Left renal pelvis (tissue), 4 donors: ENCODE measurements at places on chromosomes 11 and 22. TPM values are rescaled to one million over a fixed set of nuclear protein-coding genes. Genes with fewer than 3 reads are reported as not detected.

MRGPRX3 gene
- not detected for polyA plus RNA-seq

- no peak for DNase-seq
Observed at GRCh38 chr11:11293798-11294550, 59.1 kb downstream of the CSNK2A3 start.

GRCh38 chr11:109123816-109124787 is 297.9 kb upstream of the C11orf87 start:
- DNase-seq = no peak

DNA sequence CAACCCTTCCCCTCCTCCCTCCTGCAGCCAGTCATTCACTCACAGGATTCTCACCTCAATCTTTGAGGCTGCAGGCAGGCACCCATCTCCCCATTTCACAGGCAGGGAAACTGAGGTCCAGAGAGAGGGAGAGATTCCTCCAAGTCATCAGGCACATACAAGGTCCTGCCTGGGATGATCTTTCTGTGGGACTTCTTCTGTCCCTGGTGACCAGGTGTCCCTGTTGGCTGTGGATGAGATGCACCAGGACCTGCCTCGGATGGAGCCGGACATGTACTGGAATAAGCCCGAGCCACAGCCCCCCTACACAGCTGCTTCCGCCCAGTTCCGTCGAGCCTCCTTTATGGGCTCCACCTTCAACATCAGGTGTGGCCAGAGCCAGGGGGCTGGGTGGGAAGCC is 7.8 kb downstream of the FTH1 start:
- DNase-seq = no peak

DNA sequence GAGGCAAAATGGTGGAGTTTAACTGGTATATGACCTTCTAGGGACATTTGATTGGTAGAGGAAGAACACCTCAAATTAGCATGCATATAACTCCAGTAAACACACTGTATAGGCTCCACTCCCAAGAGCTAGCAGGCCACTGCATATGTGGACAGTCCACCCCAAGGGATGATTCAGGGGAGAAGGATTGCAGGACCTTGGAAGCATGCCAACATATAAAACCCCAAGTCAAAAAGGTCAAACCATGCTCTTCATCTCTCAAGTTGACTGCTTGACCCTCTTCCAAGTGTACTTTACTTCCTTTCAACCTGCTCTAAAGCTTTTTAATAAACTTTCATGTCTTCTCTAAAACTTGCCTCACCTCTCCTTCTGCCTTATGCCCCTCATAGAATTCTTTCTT is 459.9 kb upstream of the CCDC179 start:
- DNase-seq = no peak

- no peak for DNase-seq
Observed at GRCh38 chr22:33579448-33580093, 340.7 kb downstream of the LARGE1 start.

DNA sequence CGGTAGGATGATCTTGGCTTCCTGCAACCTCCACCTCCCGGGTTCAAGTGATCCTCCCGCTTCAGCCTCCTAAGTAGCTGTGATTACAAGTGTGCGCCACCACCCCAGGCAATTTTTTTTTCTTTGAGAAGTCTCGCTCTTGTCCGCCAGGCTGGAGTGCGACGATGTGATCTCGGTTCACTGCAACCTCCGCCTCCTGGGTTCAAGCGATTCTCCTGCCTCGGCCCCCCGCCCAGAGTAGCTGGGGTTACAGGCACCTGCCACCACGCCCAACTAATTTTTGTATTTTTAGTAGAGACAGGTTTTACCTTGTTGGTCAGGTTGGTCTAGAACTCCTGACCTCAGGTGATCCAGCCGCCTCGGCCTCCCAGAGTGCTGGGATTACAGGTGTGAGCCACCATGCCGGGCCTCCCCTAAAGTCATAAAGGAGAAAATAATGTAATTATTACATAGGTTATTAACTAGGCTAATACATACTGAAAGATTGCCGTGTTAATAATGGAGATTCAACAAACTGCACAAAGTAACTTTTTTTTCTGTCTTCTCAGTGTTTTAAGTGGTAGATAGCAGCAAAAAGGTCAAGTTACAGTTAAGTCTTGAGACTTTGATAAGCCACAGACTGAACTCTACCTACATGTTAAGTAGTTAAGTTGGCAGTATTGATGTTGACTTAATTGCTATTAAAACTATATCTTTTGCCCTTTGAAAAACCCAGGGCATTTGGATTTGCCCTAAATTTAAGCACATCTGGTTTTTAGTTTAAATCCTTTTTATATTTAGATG is 3.9 kb downstream of the CAPRIN1 start:
- no peak for DNase-seq

GRCh38 chr11:35911013-35911412 is 32.8 kb upstream of the LDLRAD3 start:
- no peak for DNase-seq

GRCh38 chr11:113019711-113020110 is 58.5 kb downstream of the NCAM1 start:
- DNase-seq = no peak

GRCh38 chr11:35485656-35486322 is 39.6 kb downstream of the PAMR1 start:
- peak; percentile 60 for DNase-seq

DRICH1 gene
- 1.9 TPM for polyA plus RNA-seq

APOL5 gene
- not detected for polyA plus RNA-seq

- no peak for DNase-seq
Observed at GRCh38 chr11:35426351-35426750, 7.0 kb upstream of the SLC1A2 start.

TMEM121B gene
- 1.0 TPM for polyA plus RNA-seq

FAT3 gene
- polyA plus RNA-seq = 8.7 TPM

GRCh38 chr11:101407324-101407723 is 176.5 kb downstream of the TRPC6 start:
- no peak for DNase-seq

DNA sequence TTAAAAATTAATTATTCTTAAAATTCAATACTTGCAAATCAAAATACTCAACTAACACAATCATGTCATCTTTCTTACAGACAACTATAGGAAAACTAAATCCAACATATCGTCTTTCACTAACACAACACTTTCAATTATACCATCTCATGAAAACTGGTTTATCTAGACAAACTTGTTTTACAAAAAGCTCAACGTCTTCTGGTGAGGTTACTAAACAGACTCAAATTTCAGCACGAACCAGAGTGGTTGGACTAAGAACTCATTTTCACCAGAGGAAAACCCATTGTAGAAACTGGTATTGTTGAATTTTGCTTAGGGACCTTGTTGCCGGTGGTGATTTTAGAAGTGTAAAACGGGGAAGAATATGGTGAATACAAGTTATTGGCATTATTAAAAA is 52.2 kb downstream of the NUP98 start:
- DNase-seq = no peak

GUCY1A2 gene
- 2.1 TPM for polyA plus RNA-seq

GRCh38 chr11:31442086-31442485 is 67.3 kb downstream of the IMMP1L start:
- no peak for DNase-seq

DNA sequence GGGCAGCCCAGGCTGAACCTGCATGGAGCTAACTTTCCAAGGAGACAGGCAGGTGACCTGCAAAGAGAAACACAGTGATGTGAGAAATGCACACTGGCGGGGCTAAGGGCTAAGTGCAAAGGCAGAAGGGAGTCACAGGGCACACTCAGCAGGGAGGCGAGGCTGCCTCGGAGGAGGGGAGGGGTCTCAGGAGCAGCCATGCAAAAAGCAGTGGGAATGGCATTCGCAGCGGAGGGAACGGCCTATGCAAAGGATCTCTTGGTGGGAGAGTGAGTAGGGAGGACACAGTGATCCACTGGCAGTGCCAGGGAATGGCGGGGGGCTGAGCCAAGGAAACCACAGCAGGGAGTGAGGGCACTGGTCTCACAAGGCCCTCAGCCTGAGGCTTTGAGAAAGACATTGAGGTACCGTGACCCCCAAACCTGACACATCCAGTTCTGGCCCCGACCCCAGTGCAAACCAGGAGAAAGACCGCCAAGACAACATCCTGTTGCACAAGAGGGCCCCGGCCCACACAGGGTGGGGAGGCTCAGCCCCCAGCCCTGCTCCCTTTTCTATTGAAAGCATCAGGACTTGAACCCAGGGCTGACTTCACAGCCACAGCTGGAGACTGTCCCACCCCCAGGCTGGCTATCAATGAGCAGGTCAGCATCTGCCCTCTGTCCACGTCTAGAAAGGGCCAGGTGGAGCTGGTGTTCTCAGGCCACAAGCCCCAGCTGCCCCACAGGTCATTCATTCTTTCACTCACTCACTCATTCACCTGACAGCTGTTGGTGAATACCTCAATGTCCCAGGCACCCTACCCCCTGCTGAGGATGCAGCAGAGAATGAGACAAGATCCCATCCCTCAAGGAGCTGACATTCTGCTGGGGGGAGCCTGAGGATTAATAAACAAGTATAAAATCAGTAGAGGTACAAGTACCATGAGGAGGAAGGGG is 50.7 kb downstream of the IGLL1 start:
- no peak for DNase-seq

DNA sequence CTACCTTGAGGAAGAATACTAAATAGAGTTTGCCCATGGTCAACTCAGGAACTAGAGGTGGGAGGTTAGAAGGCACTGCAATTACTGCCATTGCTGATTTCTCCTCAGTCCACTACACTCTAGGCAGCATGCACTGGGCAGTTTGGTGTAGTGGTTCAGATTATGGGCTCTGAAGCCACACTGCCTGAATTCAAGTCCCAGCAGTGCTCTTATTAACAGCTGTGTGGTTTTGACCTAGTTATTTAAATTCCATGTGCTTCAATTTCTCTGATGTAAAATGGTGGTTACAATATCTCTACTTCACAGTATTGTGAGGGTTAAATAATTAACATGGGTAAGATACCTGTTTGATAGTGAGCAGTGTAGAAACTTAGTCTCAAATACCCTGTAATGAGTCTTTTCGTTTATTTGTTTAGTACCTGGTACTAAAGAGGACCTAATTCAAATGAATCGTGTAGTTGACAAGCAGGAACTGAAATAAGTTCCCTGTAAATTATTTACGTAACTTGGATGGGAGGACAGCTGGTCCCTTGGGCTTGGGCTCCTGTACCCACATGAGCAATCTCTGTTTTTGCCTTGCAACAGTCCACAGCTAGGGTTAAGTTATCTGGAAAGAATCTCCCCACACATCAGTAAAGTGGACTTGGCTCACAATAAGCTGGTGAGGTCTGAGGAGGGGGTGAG is 17.8 kb downstream of the PRR5L start:
- DNase-seq = no peak

- DNase-seq = peak; percentile 35
Observed at GRCh38 chr11:19577976-19578619, 134.5 kb upstream of the NAV2 start.

DNA sequence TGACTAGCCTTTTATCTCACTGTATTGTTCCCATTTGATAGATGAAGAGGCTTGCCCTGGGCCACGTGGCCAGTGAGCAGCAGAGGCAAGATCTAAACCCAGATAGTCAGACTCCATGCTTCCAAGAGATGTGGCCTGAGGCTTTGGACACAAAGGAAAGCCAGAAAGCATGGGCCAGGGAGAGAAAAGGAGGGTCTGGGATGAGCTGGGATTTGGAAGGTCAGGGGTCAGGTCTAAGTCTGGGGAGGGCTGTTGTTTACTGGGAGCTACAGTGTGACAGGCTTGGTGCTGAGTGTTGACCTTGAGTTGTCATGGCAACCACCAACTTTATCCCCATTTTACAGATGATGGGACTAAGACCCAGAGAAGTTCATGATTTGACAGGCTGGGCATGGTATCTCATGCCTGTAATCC is 2.1 kb downstream of the SLC35E4 start:
- DNase-seq = no peak

DNA sequence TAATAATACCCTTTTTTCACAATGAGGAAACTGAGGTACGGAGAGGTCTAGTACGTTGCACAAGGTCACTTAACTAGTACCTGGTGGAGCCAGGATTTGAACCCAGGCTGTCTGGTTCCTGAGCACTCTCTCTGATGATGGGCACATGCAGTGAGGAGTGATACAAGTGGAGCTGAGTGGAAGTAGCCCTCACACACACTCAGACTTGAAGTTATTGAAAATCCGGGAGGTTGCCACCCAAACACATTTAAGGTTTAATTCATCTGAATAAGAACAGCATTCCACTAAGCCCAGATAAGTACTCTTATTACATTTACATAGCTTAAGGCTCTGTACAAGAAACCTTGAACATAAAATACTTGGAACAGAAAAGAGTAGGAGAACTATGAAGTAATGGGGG is 4.8 kb downstream of the GRAP2 start:
- no peak for DNase-seq

DNA sequence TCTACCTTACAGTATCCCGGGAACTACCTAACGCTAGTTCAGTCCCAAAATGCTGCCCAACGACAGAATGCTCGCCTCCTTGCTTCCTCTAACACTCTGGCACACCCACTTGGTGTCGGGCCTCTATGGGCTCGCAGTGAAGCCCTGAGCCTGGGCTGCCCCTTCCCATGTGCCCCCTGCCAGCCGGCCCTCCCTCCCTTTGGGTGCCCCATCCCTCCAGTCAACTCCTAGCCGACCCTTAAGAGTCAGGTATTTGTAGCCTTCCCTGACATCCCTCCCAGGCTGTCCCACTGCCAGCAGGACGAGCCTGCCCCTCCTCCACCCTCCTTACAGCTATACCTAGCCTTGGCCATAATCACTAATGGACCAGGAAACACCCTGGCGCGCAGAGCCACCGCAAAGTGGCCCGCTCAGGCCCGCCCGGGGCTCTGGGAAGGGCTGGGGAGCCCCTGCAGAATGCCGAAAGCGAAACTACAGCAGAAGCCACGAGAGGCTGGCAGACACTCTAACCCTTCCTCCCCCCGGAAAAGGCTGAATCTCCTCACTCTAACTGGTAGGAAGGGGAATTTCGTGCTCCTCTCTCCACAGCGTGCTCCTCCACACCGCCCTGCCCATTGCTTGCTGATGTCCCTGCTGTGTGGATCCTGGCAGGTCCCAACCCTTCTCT is 8.2 kb downstream of the CBX7 start:
- DNase-seq = no peak

DNA sequence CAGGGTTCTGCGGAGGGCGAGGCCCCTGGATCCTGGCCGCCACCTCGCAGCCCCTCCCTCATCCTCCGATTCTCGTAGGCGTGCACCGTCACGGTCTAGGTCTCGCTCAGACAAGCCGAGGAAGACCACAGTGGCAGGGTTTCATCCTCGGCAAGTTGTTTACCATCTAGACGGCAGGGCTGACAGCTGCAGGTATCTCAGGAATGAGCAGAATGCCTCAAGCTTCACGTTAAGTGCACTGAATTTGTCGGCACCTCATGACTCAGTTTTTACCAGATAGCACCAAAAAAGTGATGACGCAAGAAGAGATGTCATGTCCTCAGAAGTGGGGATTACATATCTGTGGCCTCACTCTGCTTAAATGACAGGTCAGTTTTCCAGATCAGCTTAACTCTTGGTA is 35.1 kb downstream of the WT1 start:
- DNase-seq = no peak

- DNase-seq = no peak
Observed at GRCh38 chr11:70315716-70316115, 45.2 kb downstream of the PPFIA1 start.

KCNJ5 gene
- polyA plus RNA-seq = 0.90 TPM

GRCh38 chr11:1295591-1295990 is 13.8 kb downstream of the TOLLIP start:
- DNase-seq = no peak

GRCh38 chr22:19530751-19531150 is 6.5 kb upstream of the CLDN5 start:
- DNase-seq = no peak
